ENCODE measurements at places on chromosomes 2 and 18.

GRCh38 chr2:50103442-50103841, 928.5 kb downstream of the NRXN1 start:
- no peak for DNase-seq

DNA sequence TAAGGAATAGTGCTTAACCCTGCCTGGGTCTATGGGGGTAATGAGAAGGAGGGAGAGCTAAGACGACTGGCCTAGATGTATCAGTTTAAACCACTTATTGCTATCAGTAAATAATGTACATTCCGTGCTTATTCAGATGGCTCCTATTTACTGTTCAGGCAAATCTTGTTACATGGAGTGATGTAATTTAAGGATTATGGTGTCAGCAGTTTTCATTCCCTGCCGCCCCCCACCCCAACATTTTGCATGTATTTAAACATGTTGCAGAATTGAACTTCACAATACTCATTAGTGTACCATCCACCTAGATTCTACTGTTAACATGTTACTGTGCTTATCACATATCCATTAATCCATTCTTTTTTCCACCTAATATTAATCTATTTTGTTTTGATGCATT, 11.7 kb downstream of the AGPS start:
- DNase-seq = no peak

DNA sequence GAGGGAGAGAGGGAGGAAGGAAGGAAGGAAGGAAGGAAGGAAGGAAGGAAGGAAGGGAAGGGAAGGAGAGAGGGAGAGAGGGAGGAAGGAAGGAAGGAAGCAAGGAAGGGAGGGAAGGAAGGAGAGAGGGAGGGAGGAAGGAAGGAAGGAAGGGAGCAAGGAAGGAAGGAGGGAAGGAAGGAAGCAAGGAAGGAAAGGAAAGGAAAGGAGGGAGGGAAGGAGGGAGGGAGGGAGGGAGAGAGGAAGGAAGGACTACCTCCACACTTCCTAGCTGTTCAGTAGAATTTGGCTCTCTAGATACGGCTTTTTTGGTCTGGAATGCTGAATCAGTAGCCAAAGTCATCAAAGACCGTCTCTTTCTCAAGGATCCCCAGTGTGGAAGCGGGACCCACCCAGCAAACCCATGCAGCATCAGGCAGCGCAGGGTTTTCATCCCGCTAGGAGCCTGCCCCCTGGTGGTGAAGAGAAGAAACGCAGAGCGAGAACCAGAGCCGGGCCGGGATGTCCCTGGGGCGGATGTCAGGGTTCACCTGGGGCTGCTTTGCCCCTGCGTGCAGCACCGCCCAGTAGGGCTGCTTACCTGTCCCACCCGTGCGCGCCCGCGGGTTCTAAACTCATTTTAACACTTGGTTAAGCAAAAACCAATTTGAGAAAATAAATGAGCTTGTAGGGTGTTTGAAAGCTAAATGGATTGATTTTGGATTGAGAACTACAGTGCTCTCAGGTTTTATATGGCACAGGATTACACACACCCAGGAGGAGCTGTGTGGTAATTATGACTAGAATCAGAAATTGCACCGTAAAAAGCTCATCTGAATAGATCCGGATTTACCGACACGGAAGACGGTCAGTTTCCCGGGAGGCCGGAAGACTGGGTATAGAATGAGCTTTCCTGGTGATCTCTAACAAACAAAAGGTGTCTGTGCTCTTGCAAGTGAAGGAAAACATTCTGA, 48.1 kb upstream of the ARL4C start:
- DNase-seq = peak; percentile 88

GRCh38 chr2:54519841-54520459, 63.8 kb downstream of the SPTBN1 start:
- no peak for DNase-seq

DNA sequence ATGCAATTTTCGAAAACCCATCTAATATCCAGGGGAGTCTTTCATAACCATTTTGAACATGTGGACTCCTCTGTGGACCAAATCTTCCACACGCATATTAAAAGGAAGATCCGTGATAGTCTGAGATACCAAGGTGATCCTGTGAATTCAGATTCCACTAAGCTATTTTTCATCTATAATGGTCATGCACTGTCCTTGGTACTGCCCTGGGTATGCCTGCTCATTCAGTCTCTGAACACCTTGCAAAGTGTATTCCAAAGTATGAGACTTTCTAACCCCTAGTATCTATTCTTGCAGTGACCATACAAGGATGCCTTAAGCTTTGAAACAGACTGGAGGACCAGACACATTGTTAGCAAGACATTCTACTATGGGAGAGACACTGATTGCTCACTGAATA, 217.6 kb upstream of the CCDC150 start:
- no peak for DNase-seq
